ENCODE measurements at places on chromosomes 2 and 18.

- no peak for DNase-seq
Measured at GRCh38 chr2:105576050-105576439, 168.7 kb upstream of the NCK2 start.

- no peak for DNase-seq
Measured at GRCh38 chr2:171158036-171158789, 2.5 kb downstream of the TLK1 start.

GRCh38 chr2:138910427-138910826 is 130.2 kb upstream of the NXPH2 start:
- DNase-seq: no peak

DNA sequence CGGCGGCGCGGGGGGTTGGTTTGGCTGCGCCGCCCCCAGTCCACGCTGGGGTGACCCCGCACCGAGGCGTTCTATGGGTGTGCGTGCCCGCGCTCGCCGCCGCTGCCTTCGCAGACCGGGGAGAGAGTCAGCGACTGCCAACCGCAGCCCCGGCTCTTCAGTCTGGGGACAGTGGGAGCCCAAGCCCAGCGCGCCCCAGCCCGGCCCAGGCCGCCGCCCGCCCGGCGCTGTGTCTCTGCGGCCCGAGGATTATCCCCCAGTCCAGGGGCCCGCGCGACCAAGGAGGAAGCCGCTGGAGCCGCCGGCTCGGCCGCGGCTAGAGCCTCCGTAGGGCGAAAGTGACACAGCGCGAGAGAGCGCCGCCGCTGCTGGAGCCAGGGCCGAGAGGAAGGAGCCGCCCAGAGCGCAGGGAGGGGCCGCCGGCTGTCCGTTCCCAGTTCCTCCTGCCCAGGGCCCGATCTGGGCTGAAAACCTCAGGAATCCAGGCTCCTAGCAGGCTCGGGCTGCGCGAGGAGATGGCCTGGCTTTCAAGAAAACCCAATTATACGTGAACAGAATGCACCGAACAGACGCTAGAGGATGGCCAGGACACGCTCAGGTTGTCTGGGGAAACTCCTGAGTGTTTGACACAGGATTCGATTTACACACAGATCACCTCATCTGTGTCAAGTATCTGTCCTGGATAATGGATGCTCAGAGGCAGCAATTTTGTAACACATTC is 2.4 kb downstream of the CTIF start:
- DNase-seq: no peak

DNA sequence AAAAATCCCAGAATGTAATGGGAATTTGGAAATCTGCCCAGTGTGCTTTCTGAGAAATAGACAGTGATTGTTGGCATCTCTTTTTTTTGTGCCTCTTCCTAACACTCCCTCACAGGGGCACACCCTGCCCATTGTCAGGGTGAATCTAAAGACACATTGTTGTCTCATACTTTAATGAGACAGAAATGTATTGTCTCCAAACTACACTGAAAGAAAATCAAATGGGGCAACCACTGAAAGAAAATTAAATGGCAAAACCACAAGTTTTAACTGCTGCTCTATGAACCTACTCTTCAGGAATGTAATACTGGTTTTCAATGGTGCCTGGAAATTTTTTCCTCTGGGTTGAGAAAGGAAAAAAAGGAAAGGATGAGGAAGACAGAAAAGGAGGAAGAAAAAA is 43.2 kb upstream of the GLS start:
- no peak for DNase-seq

DNA sequence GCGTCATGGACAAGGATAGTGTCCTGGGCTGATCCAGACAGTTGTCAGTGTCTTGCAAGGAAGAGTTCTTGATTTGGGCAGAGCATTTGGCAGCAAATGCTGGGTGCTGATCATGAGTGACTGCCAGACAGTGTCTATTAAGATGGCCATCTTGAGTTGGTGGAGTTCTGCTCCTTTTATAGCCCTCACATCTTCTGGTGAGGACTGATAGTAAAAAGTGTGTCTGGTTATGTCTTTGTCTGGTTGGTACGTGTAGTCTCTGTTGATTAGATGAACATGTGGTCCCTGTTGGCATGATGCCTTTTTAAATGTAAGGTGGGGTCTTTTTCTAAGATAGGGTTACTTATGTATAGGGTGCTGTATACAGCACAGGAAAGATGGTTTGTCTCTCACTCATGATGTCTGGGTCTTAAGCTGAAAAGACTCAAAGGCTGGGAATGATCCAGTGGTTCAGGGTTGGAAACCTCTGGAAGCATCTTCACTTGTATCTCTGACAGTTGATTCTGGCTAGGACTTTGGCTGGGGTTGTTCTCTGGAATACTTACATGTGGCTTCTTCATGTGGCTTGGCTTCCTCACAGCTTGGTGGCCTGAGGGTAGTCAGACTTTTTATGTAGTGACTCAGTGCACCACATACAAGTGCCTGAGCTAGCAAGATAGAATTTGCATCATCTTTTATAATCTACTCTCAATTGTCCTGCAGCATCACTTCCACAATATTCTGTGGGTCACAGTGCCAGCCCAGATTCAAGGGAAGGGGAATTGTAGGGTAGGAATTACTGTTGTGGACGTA is 11.8 kb downstream of the MTX2 start:
- no peak for DNase-seq

GRCh38 chr18:9661564-9661963 is 46.5 kb upstream of the RAB31 start:
- DNase-seq: no peak

DNA sequence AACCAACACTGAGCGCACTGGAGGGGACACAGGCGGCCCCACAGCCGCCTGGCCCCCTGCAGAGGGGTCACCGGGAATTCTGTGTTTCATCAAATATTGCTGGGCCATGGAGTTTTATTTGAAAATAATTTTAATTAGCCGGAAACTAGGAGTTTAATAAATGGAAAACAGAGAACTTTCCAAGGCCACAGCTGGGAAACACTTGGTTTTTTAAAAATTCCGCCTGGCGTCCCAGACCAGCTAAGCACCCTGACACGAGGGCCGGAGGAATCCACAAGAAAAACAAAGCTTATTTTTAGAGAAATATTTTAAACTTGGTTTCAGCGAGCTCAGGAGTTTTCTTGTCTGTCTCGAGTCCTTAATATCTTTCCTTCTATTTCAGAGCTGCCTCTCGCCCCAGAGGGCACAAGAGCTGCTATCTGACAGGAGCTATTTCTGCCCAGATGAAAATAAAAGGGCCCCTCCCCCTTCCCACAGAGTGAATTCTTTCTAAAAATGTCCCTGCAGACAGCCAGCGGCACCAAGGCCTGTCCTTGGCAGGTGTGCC is 8.2 kb downstream of the ZFP36L2 start:
- DNase-seq: no peak

DNA sequence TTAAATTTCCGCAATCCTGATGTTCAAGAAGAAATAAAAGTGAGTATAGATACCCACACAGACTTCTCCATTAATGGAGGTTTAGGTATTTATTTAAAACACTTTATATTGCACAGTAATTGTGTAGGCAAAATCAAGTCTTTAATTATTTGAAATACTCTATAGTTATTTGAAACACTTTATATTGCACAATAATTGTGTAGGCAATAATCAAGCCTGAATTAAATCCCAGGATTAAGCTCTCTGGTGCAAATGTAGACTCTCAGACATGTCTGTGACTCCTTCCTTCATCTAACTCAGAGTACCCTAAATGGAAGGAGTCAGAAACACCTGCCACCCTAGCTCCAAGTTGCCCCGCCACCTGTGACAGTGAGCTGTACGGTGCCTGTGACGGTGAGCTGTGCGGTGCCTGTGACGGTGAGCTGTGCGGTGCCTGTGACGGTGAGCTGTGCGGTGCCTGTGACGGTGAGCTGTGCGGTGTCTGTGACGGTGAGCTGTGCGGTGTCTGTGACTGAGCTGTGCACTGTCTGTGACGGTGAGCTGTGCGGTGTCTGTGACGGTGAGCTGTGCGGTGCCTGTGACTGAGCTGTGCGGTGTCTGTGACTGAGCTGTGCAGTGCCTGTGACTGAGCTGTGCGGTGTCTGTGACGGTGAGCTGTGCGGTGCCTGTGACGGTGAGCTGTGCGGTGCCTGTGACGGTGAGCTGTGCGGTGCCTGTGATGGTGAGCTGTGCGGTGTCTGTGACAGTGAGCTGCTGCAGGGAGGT is 11.0 kb downstream of the SLC3A1 start:
- no peak for DNase-seq

GRCh38 chr2:216352653-216353270 is 19.5 kb downstream of the MARCHF4 start:
- DNase-seq: no peak

DNA sequence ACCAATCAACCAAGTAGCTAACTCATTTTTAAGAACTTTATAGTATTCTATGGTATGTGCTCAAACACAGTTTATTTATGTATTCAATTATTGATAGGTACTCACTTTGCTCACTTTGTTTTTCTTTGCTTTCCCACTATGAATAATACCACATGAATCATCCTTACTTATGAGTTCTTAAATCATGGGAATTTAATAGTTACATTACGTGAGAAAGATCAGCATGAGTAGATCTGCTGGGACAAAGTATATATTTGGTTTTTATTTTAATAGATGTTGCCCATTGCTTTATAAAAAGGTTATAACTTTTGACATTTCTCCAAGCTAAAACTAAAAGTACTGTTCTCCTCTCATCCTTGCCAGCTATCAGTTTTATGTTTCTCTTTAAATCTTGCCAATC is 390.7 kb downstream of the LRATD1 start:
- DNase-seq: no peak

GRCh38 chr2:104944495-104944894 is 90.6 kb downstream of the POU3F3 start:
- no peak for DNase-seq

GRCh38 chr18:26479681-26480079 is 68.7 kb downstream of the KCTD1 start:
- DNase-seq: no peak

- DNase-seq: no peak
Measured at GRCh38 chr2:67318993-67319481, 78.1 kb upstream of the ETAA1 start.

GRCh38 chr18:8133032-8133431 is 476.2 kb upstream of the RAB12 start:
- no peak for DNase-seq

- no peak for DNase-seq
Measured at GRCh38 chr2:101307503-101307902, 998 bp downstream of the RNF149 start.

- DNase-seq: no peak
Measured at GRCh38 chr2:18055290-18055689, 176.8 kb downstream of the KCNS3 start.

- no peak for DNase-seq
Measured at GRCh38 chr2:20291106-20291564, 59.5 kb downstream of the PUM2 start.

- no peak for DNase-seq
Measured at GRCh38 chr18:24168496-24168895, 29.6 kb downstream of the CABYR start.

DNA sequence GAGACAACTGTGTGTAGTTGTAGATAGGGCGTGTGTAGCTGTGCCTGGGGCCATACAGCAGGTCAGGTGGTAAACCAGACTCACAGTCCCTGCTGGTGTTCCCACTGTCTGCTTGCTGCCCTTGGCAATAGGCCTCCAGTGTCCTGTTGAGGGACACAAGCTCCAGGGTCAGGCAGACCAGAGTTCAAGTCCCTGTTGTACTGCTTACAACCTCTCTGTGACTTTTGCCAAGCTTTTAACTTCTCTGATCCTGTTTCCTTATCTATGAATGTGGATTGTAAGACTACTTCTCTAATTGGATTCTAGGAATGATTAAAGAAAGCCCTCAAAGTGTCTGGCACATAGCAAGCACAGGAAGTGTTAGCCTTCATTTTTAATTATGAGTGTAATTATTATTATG is 68.6 kb downstream of the MERTK start:
- no peak for DNase-seq

DNA sequence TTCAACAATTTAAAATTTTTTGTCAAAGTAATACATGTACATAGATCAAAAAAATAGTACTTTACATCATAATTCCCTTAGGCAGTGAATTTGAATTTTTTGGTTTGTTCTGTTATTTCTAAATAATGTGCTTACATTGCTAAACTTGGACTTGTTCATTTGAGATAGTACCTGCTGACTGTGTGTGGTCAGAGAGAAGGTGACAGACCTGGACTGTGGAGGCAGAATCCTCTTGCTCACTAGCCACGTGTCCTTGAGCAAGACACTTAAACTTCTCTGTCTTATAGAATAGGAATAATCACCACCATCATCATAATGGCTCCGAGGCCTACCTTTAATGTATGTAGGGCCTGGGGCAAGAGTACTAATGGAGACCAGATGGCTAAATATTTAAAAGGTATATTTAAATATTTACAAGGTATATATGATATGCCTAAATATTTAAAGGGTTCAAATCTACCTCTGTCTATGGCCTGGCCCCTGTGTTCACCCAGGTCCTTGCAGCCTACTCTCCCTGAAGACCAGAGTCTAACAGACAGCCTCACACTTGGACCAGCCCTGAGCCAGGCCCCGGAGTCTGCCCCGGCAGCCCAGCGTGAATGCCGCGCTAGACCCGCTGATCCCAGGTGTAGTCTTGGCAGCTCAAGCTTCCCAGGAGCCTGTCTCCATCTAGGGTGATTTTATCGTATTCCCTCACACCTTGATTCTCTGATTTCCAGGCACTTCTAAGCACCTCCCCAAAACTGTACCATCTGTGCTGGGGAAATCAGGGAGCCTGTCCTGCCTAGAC is 33.5 kb downstream of the ZNF532 start:
- no peak for DNase-seq

- peak; percentile 44 for DNase-seq
Measured at GRCh38 chr18:67104700-67105284, 411.7 kb downstream of the DSEL start.

- no peak for DNase-seq
Measured at GRCh38 chr2:207474863-207475485, 54.8 kb upstream of the CREB1 start.

DNA sequence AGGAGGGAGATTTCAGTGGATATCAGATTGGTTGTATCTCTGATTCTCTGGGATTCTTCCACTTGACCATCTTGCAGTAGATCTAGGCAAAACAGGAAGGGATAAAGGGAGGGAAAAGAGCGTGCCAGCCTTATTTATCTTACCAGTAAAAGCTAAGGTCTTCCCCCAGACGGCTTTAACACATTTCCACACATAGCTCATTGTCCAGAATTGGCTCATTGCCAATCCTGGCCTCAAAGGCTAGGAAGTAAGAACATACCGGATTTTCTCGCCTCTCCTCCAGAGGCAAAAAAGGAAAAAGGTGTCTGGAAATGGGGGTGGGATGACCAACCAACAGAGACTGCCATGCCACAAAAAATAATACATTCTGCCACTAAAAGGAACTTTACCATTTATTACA is 411.6 kb upstream of the NRP2 start:
- no peak for DNase-seq

DNA sequence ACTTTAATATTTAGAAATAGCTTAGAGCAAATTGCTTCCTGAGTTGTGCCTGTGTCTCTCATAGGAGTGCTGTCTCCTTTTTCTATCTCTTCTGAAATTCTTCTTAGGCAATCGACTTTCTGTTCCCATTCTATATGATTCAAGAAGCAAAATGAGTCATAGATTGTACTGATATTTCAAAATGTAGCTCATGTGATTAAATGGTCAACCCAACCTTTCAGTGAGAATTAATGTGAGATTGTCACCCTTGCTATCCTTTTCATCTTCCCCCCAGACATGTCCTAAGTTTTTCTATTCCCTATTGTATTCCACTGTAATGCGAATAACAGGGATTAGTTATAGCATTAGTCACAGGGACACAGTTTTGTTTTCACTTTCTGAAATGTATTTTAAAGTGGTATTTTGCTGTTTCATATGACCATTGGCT is 413.6 kb downstream of the THSD7B start:
- DNase-seq: no peak

GRCh38 chr2:223102040-223102400 is 50.0 kb downstream of the KCNE4 start:
- no peak for DNase-seq

- no peak for DNase-seq
Measured at GRCh38 chr2:206556357-206556949, 85.8 kb upstream of the FAM237A start.

Measured in NCI-H1417 treated with DMSO at 0.1 percent for 48 hours (cell line).